ENCODE measurements at places on chromosomes 13 and 19.

- no peak for DNase-seq
Observed at GRCh38 chr13:101341464-101341863, 74.8 kb downstream of the NALCN start.

GRCh38 chr13:101452519-101453485 lies at the start of gene ITGBL1:
ITGBL1 (plus strand) TSS chr13:101452675; CDS start chr13:101452834, 159 bp downstream.
- no peak for DNase-seq

GRCh38 chr13:94419304-94419924 lies 60.1 kb downstream of the DCT start:
- no peak for DNase-seq

DNA sequence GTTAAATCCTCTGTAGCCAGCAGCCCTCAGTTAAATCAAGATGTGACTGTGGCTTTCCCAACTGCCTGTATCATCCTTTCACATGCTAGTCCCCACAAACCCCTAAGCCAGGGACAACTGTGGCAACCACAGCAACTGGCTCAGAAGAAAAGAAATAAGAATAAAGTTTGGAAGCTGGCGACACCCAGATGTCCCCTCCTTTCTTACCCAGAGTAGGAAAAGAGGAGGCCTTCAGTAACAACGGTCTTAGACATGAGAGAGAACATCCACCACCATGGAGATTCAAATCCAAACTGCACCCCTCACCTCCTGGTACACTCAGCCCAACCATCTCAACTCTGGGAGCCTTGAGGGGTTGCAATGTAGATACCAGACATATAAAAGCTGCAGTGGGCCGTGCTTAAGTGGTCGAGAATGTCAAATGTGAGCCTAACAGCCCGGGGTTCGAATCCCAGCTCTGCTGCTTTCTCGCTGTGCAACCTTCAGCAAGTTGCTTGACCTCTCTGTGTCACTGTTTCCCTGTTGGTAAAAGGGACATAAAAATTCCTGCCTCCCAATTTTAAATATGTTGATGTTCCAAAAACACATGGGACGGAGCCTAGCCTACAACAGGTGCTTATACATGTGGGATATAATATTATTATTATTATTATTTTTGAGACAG lies 23.8 kb downstream of the ZNRF4 start:
- DNase-seq = no peak

- no peak for DNase-seq
Observed at GRCh38 chr13:54016542-54016941, 987.9 kb downstream of the OLFM4 start.

GRCh38 chr19:29260477-29261317 lies 47.7 kb upstream of the UQCRFS1 start:
- DNase-seq = no peak
